ENCODE measurements at places on chromosomes 5 and 9. TPM values are rescaled to one million over a fixed set of nuclear protein-coding genes. Genes with fewer than 3 reads are reported as not detected.

DNA sequence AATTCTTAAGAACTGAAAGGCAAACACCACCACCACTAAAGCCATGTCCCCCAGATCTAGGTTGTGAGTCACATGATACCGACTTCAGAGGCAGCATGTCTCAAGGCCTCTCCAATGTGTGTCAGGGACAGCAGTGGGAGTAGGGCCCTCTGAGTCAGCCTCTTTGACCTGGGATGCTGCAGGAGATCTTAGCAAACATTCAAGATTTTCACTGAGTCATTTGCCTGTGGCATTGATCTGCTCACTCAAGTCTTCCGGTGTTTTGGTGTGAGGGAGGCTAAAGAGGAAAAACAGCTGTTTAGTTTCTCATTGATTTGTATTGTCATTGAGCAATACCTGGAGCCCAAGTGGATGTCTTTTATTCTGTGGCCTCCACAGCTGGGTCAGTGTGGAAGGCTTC lies 36.1 kb downstream of the TMC1 start:
- no peak overlapping the region for H3K4me3 ChIP-seq
- H3K27ac ChIP-seq = no peak overlapping the region
- no peak for DNase-seq
- no peaks in the 10 kb centered on the region for H3K36me3 ChIP-seq

- H3K4me1 ChIP-seq = no peaks in the 10 kb centered on the region
- no peaks in the 10 kb centered on the region for H3K36me3 ChIP-seq
- H3K4me3 ChIP-seq = no peak overlapping the region
- no peak overlapping the region for H3K27ac ChIP-seq
- no peak for DNase-seq
Observed at GRCh38 chr5:35171078-35171477, 59.2 kb downstream of the PRLR start.

DNA sequence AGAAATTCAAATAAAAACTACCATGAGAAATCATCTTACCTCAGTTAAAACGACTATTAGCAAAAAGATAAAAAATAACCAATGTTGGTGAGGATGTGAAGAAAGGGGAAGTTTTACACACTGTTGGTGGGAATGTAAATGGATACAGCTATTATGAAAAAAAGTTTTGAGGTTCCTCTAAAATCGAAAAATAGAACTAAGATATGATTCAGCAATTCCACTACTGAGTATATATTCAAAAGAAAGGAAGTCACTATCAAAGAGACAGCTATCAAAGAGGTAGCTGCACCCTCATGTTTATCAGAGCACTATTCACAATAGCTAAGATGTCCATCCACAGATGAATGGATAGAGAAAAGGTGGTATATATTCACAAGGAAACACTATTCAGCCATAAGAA lies 1888.4 kb downstream of the MAT2B start:
- no peaks in the 10 kb centered on the region for H3K27me3 ChIP-seq
- no peaks in the 10 kb centered on the region for H3K4me1 ChIP-seq
- no peaks in the 10 kb centered on the region for H3K36me3 ChIP-seq

- H3K27me3 ChIP-seq = peaks cover 65% of the 10 kb centered on the region
- H3K4me1 ChIP-seq = peaks cover 1% of the 10 kb centered on the region
- no peak for DNase-seq
- H3K36me3 ChIP-seq = peaks cover 18% of the 10 kb centered on the region
Observed at GRCh38 chr5:141362719-141363118, 1.2 kb upstream of the PCDHGA5 start.

- H3K27me3 ChIP-seq = peaks cover 41% of the 10 kb centered on the region
- H3K4me3 ChIP-seq = no peak overlapping the region
- H3K36me3 ChIP-seq = no peaks in the 10 kb centered on the region
- peaks cover 8% of the 10 kb centered on the region for H3K4me1 ChIP-seq
- no peak for DNase-seq
Observed at GRCh38 chr5:14263113-14263512, 120.0 kb downstream of the TRIO start.

DNA sequence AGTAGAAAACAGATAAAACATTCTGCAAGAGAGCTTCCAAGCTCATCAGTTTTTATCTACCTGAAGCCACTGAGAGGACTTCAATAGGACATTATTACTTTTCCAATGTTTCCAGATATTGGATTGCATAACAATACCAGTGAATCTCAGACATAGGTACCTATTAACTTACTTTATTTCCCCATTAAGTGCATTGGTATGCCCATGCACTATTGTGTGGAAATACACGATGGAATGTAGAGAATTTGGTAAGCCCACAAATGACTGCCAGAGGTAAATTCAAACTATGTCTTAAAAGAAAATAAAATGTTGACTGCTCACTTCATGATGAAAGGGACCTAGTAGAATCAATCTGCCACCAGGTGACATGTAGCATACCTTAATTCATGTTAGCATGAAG lies 48.1 kb upstream of the PRR16 start:
- H3K4me3 ChIP-seq = no peak overlapping the region
- H3K4me1 ChIP-seq = no peaks in the 10 kb centered on the region
- H3K27ac ChIP-seq = no peak overlapping the region
- DNase-seq = no peak
- H3K36me3 ChIP-seq = no peaks in the 10 kb centered on the region
- no peaks in the 10 kb centered on the region for H3K27me3 ChIP-seq

DNA sequence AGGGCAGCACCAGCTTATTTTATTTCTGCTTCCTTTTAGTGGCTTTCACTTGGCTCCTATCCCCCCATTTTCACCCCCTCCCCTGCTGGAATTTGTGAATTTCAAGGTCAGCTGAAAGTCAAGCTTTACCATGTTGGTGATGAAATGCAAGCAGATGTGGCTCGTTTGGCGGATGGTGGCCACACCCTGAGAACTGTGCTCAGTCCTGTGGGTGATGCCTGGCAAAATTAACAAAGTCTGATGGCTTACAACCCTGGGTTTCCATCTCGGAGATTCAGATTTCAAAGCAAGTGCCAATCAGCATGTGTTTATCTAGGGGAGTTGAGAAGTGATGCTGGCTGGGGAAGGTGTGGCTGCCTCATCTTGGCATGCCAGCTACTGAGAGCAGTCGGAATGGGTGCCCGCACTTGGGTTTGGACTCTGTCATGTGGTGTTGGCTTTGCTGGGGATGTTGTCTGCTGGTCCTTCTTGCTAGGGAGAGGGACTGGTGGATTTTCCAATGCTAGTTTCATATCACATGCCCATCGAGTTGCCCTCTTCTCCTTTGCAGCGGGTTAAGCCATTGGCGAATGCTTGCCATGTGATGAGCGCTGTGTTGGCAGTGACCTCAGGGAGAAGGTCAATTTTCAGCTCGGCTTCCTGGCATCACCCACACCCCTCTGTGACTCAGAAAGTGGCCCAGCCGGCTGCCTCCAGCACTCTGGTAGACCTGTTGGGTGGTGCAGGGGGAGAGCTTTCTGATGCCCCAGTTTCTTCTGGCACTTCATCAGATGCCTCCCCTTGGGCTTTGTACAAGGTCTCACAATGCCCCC lies 77.0 kb upstream of the PITX1 start:
- no peak overlapping the region for H3K4me3 ChIP-seq
- peaks cover 2% of the 10 kb centered on the region for H3K27me3 ChIP-seq
- no peak for DNase-seq
- H3K36me3 ChIP-seq = no peaks in the 10 kb centered on the region
- no peaks in the 10 kb centered on the region for H3K4me1 ChIP-seq

PCDHB6 gene
- total RNA-seq = not detected

LOX gene
- total RNA-seq = not detected

SEMA4D gene
- total RNA-seq = 370 TPM

NXNL2 gene
- not detected for total RNA-seq

Data from activated naive CD8-positive, alpha-beta T cell treated with anti-CD3 and anti-CD28 coated beads, Interleukin-2, amount 10 ng/mL, durations not matched to agents 7 days and 5 days (primary cell).